Prostate gland (tissue), 2 donors: ENCODE measurements at places on chromosomes 13 and 19. TPM values are rescaled to one million over a fixed set of nuclear protein-coding genes. Genes with fewer than 3 reads are reported as not detected.

- H3K27me3 ChIP-seq, result no peaks in the 10 kb centered on the region
- no peak for DNase-seq
- no peak overlapping the region for H3K27ac ChIP-seq
- no peak overlapping the region for H3K4me3 ChIP-seq
- H3K36me3 ChIP-seq, result no peaks in the 10 kb centered on the region
Measured at GRCh38 chr13:23988546-23989122, 91.3 kb upstream of the C1QTNF9B start.

GRCh38 chr13:43266936-43267615, 243.7 kb downstream of the DNAJC15 start:
- no peaks in the 10 kb centered on the region for H3K27me3 ChIP-seq
- no peak for DNase-seq
- no peak overlapping the region for H3K4me3 ChIP-seq
- H3K27ac ChIP-seq, result no peak overlapping the region

GRCh38 chr19:28498404-28498976, 714.5 kb downstream of the UQCRFS1 start:
- no peak overlapping the region for H3K27ac ChIP-seq
- H3K27me3 ChIP-seq, result no peaks in the 10 kb centered on the region
- H3K36me3 ChIP-seq, result no peaks in the 10 kb centered on the region
- no peak overlapping the region for H3K4me3 ChIP-seq
- DNase-seq, result no peak

GRCh38 chr19:23949611-23950010, 34.9 kb downstream of the ZNF726 start:
- no peaks in the 10 kb centered on the region for H3K27me3 ChIP-seq
- H3K4me3 ChIP-seq, result no peak overlapping the region
- no peaks in the 10 kb centered on the region for H3K36me3 ChIP-seq
- H3K4me1 ChIP-seq, result no peaks in the 10 kb centered on the region
- no peak overlapping the region for H3K27ac ChIP-seq
- DNase-seq, result no peak

GRCh38 chr19:20444202-20444885, 121.2 kb downstream of the ZNF737 start:
- H3K27ac ChIP-seq, result no peak overlapping the region
- H3K36me3 ChIP-seq, result no peaks in the 10 kb centered on the region
- no peak for DNase-seq
- H3K4me1 ChIP-seq, result no peaks in the 10 kb centered on the region

DNA sequence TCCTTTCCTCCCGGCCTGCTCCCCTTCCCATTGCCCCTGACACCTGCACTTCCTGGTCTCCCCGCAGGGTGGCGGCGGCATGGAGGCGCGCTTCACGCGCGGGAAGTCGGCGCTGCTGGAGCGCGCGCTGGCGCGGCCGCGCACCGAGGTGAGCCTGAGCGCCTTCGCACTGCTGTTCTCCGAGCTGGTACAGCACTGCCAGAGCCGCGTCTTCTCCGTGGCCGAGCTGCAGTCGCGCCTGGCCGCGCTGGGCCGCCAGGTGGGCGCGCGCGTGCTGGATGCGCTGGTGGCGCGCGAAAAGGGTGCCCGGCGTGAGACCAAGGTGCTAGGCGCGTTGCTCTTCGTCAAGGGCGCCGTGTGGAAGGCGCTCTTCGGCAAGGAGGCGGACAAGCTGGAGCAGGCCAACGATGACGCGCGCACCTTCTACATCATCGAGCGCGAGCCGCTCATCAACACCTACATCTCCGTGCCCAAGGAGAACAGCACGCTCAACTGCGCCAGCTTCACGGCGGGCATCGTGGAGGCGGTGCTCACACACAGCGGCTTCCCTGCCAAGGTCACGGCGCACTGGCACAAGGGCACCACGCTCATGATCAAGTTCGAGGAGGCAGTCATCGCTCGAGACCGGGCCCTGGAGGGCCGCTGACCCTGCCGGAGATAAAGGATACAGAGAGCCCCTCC, 1.7 kb downstream of the TRAPPC5 start:
- H3K27ac ChIP-seq, result no peak overlapping the region
- no peak for DNase-seq
- no peaks in the 10 kb centered on the region for H3K36me3 ChIP-seq
- peak overlapping the region; percentile 100 for H3K4me3 ChIP-seq
- H3K27me3 ChIP-seq, result no peaks in the 10 kb centered on the region

ZNF260 gene
- 6.2 TPM for total RNA-seq

DNA sequence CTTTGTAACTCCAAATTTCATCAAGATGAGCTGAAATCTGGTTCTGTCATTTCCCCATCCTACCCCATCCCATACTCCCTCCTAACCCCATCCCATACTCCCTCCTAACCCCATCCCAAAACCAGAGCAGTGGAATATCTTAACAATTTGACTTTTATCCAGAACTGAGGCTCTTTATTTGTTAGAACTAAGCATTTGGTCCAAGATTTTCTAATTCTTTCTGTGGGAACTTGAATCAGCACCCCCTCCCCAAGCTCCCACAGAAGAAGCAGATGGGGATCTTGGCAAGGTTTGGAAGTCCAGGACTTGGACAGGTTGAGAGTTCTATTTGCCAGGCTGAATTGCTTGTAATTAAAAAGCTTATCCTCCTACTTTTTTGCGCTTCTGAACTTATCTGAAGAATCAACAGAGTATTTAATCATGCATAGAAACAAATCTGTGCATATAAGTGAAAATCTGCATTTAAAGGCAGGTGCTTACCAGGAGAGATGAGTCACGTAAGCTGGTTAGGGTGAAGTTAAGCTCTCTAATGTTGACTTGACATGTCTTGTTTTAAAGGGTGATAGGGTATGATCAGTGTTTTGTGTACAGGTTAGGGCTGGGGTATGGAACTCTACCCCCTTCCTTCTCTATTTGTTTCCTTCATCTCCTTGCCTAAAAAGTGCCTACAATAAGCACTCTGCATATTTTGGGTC, 111.1 kb downstream of the COG6 start:
- H3K36me3 ChIP-seq, result no peaks in the 10 kb centered on the region
- H3K4me1 ChIP-seq, result no peaks in the 10 kb centered on the region
- no peak overlapping the region for H3K27ac ChIP-seq
- H3K27me3 ChIP-seq, result no peaks in the 10 kb centered on the region
- DNase-seq, result no peak
- H3K4me3 ChIP-seq, result no peak overlapping the region

- peak overlapping the region; percentile 28 for H3K27ac ChIP-seq
- no peak overlapping the region for H3K4me3 ChIP-seq
- H3K36me3 ChIP-seq, result no peaks in the 10 kb centered on the region
- H3K4me1 ChIP-seq, result no peaks in the 10 kb centered on the region
Measured at GRCh38 chr13:110293649-110294048, 13.3 kb downstream of the COL4A1 start.

MIPEP gene
- total RNA-seq, result 26.2 TPM

DNA sequence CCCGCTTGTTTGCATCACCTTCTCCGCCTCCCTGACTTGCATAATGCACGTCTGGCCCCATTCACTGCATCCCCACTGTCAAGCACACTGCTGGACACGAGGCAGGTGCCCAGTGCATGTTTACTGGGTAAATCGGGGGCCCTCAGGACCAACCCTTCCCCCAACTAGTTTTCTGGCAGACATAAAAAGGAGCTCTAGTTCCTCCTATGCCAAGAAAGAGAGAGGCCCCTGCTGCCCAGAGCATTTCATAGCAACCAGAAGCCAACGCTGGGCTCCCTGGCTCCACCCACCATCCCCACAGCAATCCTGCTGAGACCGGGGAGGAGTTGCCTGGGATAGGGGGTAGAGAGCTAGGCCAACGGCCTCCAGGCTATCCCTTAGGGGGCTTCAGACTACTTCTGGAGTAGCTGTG, 23.2 kb downstream of the ANKRD27 start:
- H3K36me3 ChIP-seq, result peaks cover 3% of the 10 kb centered on the region
- no peak for DNase-seq
- H3K4me1 ChIP-seq, result no peaks in the 10 kb centered on the region
- no peak overlapping the region for H3K27ac ChIP-seq

TNFSF9 gene
- total RNA-seq, result 4.5 TPM

GRCh38 chr19:35269438-35270117, 816 bp downstream of the USF2 start:
- peak; percentile 78 for DNase-seq
- peaks cover 9% of the 10 kb centered on the region for H3K4me1 ChIP-seq
- no peaks in the 10 kb centered on the region for H3K36me3 ChIP-seq
- peak overlapping the region; percentile 96 for H3K27ac ChIP-seq

ZIC5 gene
- total RNA-seq, result 0.45 TPM

DNA sequence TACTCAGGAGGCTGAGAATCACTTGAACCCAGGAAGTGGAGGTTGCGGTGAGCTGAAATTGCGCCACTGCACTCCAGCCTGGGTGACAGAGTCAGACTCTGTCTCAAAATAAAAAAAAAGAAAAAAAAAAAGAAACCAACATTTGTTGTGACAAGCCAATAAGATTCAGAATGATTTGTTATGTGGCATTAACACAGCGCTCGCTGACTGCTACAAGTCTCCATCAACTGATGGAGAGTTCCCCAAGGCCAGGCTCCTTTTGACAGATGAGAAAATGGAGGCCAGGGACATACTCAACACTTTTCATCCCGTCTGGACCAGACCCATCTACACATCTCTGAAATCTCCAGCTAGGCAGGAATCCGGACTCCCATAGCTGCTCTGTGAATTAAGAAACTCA, 48.7 kb upstream of the PTPRS start:
- H3K27me3 ChIP-seq, result peaks cover 8% of the 10 kb centered on the region
- no peak overlapping the region for H3K27ac ChIP-seq
- no peaks in the 10 kb centered on the region for H3K4me1 ChIP-seq

SHC2 gene
- total RNA-seq, result 83.4 TPM

GRCh38 chr19:22605275-22606211, 28.6 kb upstream of the ZNF492 start:
- H3K36me3 ChIP-seq, result no peaks in the 10 kb centered on the region
- no peaks in the 10 kb centered on the region for H3K4me1 ChIP-seq
- no peak for DNase-seq
- H3K27me3 ChIP-seq, result no peaks in the 10 kb centered on the region
- no peak overlapping the region for H3K27ac ChIP-seq
- H3K4me3 ChIP-seq, result no peak overlapping the region

DNA sequence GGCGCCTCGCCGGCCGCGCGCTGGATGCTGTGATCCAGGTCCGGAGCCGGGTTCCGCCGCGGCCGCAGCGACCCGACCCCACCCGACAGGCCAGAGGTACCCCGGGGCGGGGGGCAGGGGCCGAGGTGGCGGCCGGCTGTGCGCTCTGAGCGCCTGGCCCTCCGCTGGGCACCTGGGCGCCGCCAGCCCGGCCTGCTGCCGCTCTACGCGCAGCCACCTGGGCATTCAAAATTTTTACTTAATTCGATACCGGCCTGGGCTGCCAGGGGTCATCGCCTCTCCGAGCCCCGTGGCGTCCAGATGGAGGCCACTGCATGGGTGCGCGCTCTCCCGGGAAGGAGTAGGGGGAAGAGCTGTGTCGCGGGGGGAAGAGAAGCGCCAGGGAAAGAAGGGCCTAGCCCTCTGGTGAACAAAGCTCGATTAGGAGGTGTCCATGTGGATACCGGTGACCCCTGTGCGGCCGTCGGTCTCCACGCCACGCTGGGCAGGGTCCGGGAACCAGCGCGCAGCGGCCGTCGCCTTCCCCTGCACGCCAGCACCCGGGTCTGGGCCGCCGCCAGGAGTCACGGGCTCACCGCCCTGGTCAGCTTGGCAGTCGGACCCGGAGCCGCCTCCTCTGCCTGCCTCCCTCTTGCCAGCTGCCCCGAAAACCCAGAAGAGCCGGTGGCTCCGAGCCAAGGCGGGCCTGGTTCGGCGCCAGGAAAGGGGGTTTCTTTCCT, 666 bp downstream of the BIVM start:
- H3K27me3 ChIP-seq, result no peaks in the 10 kb centered on the region
- peak; percentile 8 for DNase-seq
- H3K4me1 ChIP-seq, result no peaks in the 10 kb centered on the region
- peak overlapping the region; percentile 56 for H3K4me3 ChIP-seq

DNA sequence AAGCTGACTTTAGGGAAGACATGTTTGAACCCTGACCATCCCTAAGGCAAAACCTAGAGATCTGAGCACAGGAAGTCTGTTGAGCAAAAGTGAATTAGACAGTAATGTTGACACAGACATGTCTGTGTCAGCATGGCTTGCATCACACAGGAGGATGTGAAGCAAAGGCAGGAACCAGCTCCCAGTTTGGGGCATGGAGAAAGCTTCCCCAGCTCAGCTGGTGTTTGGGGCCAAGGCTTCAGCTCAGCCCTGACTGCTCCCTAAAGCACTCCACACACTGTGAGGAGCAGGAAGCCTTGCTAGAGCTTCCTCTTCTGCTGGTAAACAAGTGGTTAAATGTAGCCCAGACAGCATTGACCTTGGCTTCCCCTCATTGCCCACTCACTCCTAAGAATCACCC, 153.8 kb upstream of the UBL3 start:
- no peak overlapping the region for H3K27ac ChIP-seq
- H3K4me3 ChIP-seq, result no peak overlapping the region
- H3K36me3 ChIP-seq, result no peaks in the 10 kb centered on the region
- no peak for DNase-seq

DNA sequence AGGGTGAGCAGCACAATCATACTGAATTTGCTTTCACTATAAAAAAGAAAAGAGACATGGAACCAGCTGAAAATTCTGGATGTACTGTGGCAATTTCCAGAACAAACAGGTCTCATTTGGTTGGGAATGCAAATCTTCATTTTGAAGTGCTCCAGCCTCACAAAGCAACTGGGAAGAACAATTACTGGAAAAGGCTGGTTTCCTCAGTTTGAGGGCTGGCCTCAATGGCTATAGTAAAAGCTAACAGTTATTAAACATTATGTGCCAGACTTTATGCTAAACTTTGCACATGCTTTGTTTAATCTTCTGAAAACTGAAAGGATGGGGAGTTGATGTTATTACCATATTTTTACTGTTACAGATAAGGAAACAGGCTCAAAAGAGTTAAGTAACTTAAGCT, 3.0 kb downstream of the OBI1 start:
- H3K36me3 ChIP-seq, result no peaks in the 10 kb centered on the region
- no peaks in the 10 kb centered on the region for H3K27me3 ChIP-seq
- no peak overlapping the region for H3K4me3 ChIP-seq
- H3K4me1 ChIP-seq, result peaks cover 6% of the 10 kb centered on the region

- no peaks in the 10 kb centered on the region for H3K4me1 ChIP-seq
- no peaks in the 10 kb centered on the region for H3K27me3 ChIP-seq
- DNase-seq, result no peak
- H3K36me3 ChIP-seq, result no peaks in the 10 kb centered on the region
Measured at GRCh38 chr13:26011208-26011573, 40.6 kb downstream of the SHISA2 start.
